Activated CD8-positive, alpha-beta T cell treated with anti-CD3 and anti-CD28 coated beads for 36 hours (primary cell): ENCODE measurements at places on chromosomes 3 and 15. TPM values are rescaled to one million over a fixed set of nuclear protein-coding genes. Genes with fewer than 3 reads are reported as not detected.
A peak's percentile ranks its signal among the peaks of the same experiment; 100 is the strongest.

- no peak overlapping the region for H3K4me3 ChIP-seq
- DNase-seq = no peak
- H3K4me1 ChIP-seq = no peaks in the 10 kb centered on the region
- no peaks in the 10 kb centered on the region for H3K36me3 ChIP-seq
- H3K27ac ChIP-seq = no peak overlapping the region
- peaks cover 3% of the 10 kb centered on the region for H3K27me3 ChIP-seq
Measured at GRCh38 chr15:66757521-66757920, 55.5 kb downstream of the SMAD6 start.

Gene TEX9
- 0.85 TPM for total RNA-seq

GRCh38 chr15:99076555-99077308 is 28.1 kb upstream of the SYNM start:
- H3K36me3 ChIP-seq = no peaks in the 10 kb centered on the region
- peak; percentile 47 for DNase-seq
- no peak overlapping the region for H3K27ac ChIP-seq
- H3K4me3 ChIP-seq = peak overlapping the region; percentile 69
- H3K27me3 ChIP-seq = no peaks in the 10 kb centered on the region

- H3K4me3 ChIP-seq = peak overlapping the region; percentile 52
- DNase-seq = peak; percentile 41
- H3K4me1 ChIP-seq = peaks cover 72% of the 10 kb centered on the region
- H3K27me3 ChIP-seq = no peaks in the 10 kb centered on the region
- H3K36me3 ChIP-seq = peaks cover 19% of the 10 kb centered on the region
Measured at GRCh38 chr3:11582191-11582968, 61.3 kb downstream of the VGLL4 start.

GRCh38 chr3:180409170-180409569 is 192.8 kb upstream of the TTC14 start:
- no peak overlapping the region for H3K4me3 ChIP-seq
- DNase-seq = no peak
- H3K36me3 ChIP-seq = no peaks in the 10 kb centered on the region
- H3K4me1 ChIP-seq = no peaks in the 10 kb centered on the region
- H3K27ac ChIP-seq = no peak overlapping the region

- H3K4me3 ChIP-seq = no peak overlapping the region
- H3K27me3 ChIP-seq = peaks cover 8% of the 10 kb centered on the region
- no peak for DNase-seq
Measured at GRCh38 chr3:42911551-42911950, 5.6 kb downstream of the ZNF662 start.

- H3K4me1 ChIP-seq = no peaks in the 10 kb centered on the region
- no peaks in the 10 kb centered on the region for H3K27me3 ChIP-seq
- DNase-seq = no peak
- no peak overlapping the region for H3K27ac ChIP-seq
- no peak overlapping the region for H3K4me3 ChIP-seq
Measured at GRCh38 chr3:84980011-84980410, 21.2 kb downstream of the CADM2 start.

DNA sequence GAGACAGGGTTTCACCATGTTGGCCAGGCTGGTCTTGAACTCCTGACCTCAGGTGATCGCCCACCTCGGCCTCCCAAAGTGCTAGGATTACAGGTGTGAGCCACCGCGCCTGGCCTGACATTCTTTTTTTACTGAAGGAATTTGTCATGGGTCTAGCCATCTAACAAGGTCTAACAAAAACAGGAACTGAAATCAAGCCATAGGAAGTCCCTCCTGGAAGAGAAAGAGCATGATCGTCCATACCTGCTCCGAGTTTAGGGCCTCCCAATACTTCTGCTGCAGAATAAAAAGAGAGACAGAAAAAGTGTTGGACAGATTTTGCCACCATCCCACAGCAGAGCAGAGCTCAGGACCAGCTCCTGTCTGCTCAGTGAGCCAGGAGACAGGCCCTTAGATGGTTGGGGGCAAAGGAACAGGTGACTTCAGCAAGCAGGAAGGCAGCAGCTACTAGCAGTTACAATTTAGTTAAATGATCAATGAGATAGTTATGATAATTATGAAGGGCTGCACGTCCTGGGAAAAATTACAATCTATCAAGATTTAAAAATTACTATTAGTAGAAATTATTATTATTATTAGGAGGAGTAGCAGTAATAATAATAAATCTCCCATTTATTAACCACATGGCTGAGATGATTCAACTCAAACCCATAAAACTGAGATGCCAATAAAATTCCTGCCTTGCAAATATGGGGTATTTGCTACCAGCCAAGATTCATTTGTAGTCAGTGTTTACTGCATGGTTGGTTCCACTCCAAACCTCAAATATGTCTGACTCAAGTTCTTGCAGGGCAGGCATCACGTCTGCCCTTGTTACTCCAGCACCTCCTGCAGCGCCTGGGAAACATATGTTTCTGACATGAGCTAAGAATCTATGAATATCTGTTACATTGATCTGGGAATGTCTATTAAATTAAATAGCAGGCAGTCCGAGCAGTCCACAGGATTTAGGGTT is 40.1 kb downstream of the TMEM44 start:
- no peak for DNase-seq
- no peak overlapping the region for H3K27ac ChIP-seq
- H3K27me3 ChIP-seq = no peaks in the 10 kb centered on the region
- H3K4me1 ChIP-seq = peaks cover 3% of the 10 kb centered on the region
- H3K36me3 ChIP-seq = no peaks in the 10 kb centered on the region
- H3K4me3 ChIP-seq = no peak overlapping the region

Gene BSN
- 0.09 TPM for total RNA-seq

GRCh38 chr15:93913310-93913709 is 318.1 kb upstream of the MCTP2 start:
- no peak overlapping the region for H3K4me3 ChIP-seq
- no peaks in the 10 kb centered on the region for H3K36me3 ChIP-seq
- H3K27ac ChIP-seq = no peak overlapping the region
- no peaks in the 10 kb centered on the region for H3K27me3 ChIP-seq
- no peak for DNase-seq
- no peaks in the 10 kb centered on the region for H3K4me1 ChIP-seq

- H3K4me3 ChIP-seq = no peak overlapping the region
- no peak overlapping the region for H3K27ac ChIP-seq
- H3K36me3 ChIP-seq = no peaks in the 10 kb centered on the region
- peaks cover 24% of the 10 kb centered on the region for H3K27me3 ChIP-seq
- H3K4me1 ChIP-seq = peaks cover 14% of the 10 kb centered on the region
Measured at GRCh38 chr15:94205366-94205765, 26.0 kb upstream of the MCTP2 start.
